NCI-H1417 (cell line): ENCODE measurements at places on chromosomes 2 and 18.
A peak's percentile ranks its signal among the peaks of the same experiment; 100 is the strongest.

GRCh38 chr2:132573444-132574007, 96.5 kb downstream of the LYPD1 start:
- DNase-seq = no peak

GRCh38 chr2:152336854-152337510, 2.0 kb downstream of the FMNL2 start:
- DNase-seq = peak; percentile 33

GRCh38 chr2:140657657-140658056, 1473.2 kb downstream of the LRP1B start:
- no peak for DNase-seq

GRCh38 chr2:216713691-216714336, 18.5 kb upstream of the IGFBP5 start:
- DNase-seq = no peak

DNA sequence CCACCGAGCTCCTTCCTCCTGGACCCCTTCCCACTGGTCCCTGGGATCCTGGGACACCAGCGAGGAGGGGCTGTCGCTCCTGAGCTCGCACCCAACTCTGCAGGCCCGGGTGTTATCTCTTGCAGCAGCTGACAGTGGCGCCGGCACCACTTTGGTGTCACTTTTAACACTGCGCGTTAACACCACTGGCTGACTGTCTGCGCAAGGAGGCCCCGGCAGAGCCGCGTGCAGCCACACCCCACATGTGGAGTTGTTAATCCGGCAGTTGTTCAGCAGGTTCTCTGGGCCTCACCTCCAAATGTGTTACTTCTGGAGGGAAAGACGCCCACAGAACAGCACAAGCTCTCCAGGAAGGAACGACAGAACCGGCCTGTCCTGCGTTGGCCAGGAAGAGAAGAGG, 155.0 kb upstream of the GLI2 start:
- DNase-seq = no peak
